ENCODE measurements at places on chromosomes 3 and 15.

GRCh38 chr3:44835684-44836083, 26.0 kb upstream of the TMEM42 start:
- DNase-seq, result no peak

DNA sequence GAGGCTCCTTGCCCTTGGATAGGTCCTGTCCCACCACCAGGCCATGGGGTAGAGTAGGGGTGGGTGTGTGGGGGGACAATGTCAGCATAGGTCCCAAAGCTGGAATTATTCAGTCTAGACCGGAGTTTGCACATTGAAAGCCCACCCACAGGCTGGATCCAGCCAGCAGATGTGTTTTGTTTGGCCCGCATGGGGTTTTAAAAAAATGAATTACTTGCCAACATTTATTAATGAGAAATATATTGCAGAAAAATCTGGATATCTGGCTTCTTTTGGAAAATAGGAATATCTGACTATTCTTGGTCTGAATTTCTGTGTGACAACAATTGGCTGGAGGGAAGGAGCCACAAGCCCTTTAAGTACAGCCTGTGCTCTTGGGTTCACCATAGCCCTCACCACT, 17.3 kb upstream of the LRIG1 start:
- no peak for DNase-seq

DNA sequence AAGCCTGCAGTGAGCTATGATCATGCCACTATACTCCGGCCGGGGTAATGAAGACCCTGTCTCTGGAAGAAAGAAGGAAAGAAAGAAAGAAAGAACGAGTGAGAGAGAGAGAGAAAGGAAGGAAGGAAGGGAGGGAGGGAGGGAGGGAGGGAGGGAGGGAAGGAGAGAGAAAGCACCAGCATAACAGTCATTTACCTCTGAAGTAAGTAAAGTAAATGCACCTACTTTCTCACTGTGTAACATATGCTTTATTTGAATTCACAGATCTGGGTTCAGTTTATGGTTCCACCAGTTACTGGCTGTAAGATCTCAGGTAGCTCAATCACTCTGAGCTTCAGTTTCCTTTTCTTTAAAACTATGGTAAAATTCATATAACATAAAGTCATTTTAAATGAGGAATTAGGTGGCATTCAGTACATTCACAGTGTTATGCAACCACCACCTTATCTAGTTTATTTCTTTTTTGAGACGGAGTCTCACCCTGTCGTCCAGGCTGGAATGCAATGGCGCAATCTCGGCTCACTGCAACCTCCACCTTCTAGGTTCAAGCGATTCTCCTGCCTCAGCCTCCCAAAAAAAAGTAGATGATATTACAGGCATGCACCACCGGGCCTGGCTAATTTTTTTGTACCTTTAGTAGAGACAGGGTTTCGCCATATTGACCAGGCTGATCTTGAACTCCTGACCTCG, 16.1 kb upstream of the RAD54L2 start:
- no peak for DNase-seq

GRCh38 chr3:167918008-167918596, 177.6 kb downstream of the GOLIM4 start:
- no peak for DNase-seq

GRCh38 chr3:178517665-178518334, 18.4 kb upstream of the KCNMB2 start:
- no peak for DNase-seq

GRCh38 chr3:46057716-46058115, 30.4 kb upstream of the XCR1 start:
- DNase-seq, result no peak

- DNase-seq, result no peak
Measured at GRCh38 chr3:30639937-30640336, 33.5 kb downstream of the TGFBR2 start.

- DNase-seq, result no peak
Measured at GRCh38 chr3:27752926-27753325, 30.8 kb upstream of the EOMES start.

DNA sequence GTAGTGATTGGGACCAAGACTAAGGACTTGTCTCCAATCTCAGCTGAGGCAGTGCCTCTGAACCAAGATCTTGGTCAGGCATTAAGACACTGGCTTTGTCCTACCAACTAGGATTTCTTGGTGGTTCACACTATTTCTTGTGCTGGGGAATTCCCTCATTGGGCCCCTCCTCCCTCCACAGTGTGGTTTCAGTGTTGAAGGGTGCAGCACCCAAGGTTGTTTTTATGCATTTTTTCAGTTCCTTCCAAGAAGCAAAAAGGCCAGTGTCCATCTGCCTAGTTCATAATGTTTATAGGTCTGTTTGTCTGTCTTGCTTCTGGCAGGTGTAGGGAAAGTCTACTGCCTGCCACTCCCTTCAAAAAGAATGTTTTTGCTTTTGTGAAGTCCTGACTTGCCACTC, 10.6 kb upstream of the ITPKA start:
- no peak for DNase-seq

DNA sequence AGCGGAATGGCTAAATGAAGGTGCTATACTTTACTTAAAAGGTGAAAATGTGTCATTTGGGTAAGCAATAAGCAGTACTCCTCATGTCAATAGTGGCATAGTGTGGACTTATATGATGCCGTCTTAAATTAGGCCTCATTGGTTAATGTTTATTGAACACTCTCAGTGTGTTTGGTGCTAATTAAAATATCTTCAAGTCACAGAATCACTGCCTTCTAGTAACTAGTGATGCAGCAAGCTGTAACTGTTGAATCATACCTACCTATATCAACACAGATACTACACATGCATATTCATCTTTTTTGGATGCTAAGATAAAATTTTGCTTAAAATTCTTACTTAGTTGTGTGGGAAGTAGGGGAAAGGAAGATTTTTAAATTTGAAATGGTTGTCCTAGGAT, 30.7 kb downstream of the ARHGAP31 start:
- no peak for DNase-seq

DNA sequence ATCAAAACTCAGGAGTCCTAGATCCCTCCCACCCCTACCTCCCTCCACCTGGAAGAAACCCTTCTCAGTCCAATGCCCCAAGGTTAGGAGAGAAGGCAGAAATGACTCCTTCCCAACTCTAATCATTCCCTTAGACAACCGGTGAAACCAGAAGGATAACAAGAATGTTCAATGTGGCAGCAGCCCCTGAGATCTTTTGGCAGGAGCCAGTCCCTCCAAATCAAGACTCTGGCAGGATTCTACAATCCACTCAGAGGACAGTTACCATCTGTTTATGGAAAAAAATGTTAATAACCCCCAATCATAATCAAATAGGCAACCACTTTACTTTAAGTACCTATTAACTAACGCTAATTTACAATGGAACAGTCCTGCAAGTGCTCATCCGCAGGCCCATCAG, 136.5 kb downstream of the NTRK3 start:
- DNase-seq, result no peak

- peak; percentile 54 for DNase-seq
Measured at GRCh38 chr15:77186594-77187011, 115.7 kb upstream of the TSPAN3 start.

DNA sequence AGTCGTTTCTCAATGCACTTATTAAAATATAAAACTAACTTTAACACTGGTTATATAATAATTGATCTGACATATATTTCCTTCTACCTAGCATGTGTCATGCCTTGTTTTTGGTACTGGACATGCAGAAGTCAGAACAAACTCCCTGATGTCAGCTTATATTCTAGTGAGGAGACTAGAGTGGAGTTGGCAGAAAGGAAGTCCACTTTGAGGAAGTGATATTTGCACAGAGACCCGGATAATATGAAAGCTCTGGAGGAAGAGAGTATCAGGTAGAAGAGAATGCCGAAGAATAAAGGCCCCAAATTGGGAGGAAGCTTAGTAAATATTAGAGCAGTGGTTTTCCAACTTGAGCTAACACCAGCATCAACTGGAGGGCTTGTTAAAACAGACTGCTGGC, 24.6 kb upstream of the ZNF280D start:
- no peak for DNase-seq
